ENCODE measurements at places on chromosomes 2 and 18.
A peak's percentile ranks its signal among the peaks of the same experiment; 100 is the strongest.

GRCh38 chr18:41864216-41864615, 90.8 kb upstream of the PIK3C3 start:
- no peak for DNase-seq

DNA sequence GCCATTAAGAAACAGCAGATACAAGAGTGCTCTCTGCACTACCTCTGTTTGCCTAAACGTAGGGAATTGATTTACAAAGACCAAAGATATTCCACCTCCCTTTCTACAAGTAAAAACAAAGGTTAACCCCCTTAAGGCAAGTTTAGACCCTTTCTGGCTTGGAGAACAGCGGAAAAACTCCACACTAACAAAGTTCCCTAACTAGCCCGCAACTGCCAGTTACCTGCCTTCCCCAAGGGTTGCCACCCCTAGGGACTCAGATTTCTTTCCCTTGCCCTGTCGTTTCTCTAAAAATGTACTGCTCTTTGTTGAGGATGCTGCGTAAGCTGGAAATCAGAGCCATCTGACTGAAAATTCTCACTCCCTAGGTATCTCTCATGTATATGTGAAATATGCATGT, 627.5 kb upstream of the SOX11 start:
- DNase-seq: no peak

DNA sequence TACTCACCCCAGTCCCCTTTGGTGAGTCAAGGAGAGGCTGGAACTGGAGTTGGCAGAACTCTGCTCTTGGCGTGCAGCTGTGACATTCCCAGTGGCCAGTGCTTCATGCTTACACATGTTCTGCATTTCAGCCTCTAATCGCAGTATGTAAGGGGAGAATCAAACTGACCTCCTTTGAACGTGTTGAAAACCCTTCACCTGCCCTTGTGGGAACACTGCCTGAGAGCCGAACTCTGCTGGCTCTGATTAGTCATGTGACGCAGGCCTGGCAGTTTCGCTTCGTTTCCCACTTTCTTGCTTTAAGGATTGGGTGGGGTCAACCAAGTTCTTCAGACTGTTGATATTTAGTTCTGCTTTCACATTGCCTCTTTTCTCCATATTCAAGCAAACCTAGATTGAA, 173.8 kb upstream of the BCL2L11 start:
- peak; percentile 41 for DNase-seq

GRCh38 chr2:196063773-196064172, 4.9 kb downstream of the DNAH7 start:
- peak; percentile 37 for DNase-seq

DNA sequence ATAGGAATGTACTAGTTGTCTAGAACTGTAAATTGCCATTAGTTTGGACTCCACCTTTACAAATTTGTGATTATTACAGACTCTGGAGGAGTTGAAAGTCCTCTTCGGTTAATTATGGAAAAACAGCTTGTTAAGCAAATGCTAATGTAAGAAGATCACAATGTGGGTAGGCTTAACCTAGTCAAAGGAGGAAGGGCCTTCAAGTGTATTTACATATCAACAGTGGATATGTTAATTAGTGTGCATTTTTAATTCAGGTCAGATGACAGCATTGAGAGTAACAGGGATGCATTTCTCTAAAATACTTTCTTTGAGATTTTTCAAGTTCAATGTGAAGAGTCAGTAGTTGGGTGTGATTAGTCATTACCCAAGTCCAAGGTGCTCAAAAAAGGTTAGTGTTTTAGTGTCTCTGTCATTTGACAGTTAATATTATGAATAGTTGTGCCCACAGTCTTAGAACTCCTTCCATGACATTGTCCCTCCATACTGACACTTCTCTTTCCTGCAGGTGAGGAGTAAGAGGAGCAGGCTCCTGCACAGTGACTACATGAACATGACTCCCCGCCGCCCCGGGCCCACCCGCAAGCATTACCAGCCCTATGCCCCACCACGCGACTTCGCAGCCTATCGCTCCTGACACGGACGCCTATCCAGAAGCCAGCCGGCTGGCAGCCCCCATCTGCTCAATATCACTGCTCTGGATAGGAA, 28.0 kb downstream of the CD28 start:
- no peak for DNase-seq

DNA sequence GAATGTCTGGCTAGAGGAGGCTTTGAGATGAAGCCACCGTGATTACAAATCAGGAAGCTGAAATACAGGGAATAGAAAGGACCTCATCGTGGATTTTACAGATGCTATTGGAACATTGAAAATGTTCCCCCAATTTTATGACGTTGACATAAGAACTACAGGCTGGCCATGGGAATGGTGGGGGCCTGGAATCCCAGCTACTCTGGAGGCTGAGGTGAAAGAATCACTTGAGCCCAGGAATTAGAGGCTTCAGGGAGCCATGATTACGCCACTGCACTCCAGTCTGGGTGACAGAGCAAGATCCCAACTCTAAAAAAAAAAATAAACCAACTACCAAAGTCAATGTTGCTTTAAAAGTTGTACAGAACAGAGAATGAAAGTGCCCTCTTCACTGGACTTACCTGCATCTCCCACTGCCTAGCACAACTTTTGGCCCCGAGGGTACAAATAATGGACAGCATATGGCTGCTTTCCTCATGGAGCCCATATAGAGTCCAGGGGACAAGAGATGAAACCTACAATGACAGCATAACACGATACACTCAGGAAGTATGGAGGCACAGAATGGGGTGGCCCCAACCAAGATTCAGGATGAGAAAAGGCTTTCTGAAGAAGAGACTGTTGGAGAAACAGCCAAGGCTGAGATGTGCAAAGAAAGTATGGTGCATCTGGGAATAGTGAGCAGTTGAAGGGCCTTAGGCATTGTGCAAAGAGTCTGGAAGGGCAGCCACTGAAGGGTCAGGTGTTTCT, 254.8 kb downstream of the MYCN start:
- no peak for DNase-seq

GRCh38 chr2:73970141-73970803, 14.4 kb upstream of the TET3 start:
- DNase-seq: no peak

DNA sequence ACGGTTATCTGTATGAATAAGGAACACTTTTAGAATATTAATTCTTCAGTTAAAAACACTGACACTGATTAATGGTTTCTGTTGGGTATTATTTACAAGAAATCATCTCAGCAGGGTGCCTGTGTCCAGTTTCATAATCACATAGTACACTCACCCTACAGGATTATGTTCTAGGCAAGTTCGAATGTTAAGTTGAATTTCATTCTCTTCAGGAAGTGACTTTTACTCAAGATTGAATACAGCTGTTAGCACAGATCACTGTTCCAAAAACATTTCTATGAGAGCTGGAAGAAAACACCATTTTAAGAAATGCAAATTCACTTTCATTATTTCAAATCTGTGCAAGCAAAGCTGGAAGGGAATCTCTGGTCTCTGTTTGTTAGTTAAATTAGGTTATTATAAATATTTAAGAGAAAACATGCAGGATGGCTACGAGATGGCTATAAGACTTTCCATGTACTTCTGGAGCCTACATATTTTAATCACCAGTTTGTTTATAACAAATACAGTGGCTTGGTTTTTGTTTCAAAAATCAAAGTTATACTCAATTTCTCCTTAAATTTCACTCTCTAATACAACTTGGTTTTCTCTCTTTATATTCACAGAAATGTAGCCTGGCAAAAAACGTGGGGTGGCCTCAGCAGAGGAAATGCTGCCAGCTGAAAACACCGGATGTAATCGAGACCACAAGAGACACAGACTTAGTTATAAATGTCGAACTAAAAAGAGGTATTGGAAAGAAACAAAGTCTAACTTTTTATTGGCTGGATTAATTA, 65.8 kb downstream of the RBMS1 start:
- DNase-seq: no peak

DNA sequence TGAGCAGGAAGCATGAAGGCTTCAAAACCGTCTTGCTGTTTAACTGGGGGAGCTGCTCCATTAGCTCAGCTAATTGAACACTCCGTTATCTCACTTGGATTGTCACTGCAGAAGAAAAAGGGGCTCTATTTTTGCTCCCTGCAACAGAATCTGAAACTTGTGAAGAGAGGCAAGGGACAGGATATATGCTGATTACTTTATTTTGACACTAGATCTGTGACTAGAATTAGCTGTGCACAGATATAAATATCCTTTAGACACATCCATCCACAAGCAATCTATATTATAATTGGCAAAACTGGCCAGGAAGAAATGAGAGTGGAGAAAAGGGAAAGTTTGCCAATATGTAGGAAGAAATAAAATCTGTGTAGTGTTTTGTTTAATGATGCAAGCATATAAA, 700.1 kb upstream of the CHAC2 start:
- DNase-seq: no peak

GRCh38 chr2:17441055-17441771, 77.0 kb downstream of the RAD51AP2 start:
- DNase-seq: no peak

DNA sequence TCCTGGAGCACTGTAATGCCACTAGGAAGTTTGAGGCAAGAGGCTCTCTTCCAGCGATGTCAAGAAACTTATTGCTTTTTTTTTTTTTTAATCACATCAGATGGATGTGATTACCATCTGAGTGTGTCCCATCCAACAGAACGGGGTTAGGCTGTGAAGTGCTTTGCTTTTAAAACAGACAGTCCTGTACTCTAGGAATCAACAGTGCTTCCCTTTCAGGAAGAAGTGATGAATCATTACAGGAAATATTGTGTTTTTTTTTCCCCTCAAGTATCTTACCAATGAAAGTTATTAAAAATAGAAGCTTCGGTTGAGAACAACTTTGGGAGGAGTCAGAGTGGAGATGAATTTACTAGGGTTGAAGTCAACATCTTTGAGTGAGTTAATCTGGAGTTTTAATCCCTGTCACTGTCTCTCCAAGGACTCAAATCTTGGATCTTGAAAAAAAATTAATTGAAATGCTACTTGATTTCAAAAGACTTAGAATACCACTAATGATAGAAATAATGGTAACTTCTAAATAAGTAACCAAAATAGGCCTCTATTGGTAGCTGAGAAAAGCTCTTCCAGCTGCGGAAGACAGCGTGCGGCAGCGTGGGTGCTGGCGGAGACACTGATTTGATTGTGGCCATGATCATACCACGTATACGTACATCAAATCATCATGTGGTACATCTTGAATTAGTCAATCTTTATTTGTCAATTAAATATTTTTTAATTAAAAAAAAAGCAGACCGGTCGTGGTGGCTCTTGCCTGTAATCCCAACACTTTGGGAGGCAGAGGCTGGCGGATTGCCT, 45.5 kb downstream of the GATA6 start:
- DNase-seq: no peak

GRCh38 chr2:8685697-8686358, 4.0 kb downstream of the ID2 start:
- peak; percentile 54 for DNase-seq

DNA sequence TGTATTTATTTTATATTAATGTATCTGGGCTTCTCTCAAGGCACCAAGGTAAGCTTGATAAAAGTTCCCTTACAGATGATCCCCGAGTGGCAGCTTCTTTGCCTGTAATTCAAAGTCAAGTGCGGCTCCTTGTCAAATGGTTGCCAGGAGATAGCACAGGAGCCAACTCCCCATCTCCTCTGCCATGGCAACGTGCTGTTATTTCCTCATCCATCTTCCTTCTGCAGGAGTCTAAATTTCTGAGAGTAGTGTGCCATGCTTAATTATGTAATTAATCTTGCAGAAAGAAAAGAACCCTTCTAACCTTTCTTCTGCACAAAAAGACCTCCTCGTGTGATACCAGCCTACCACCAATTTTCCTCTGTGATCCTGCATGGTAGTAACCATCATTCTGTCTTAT, 46.2 kb upstream of the ACMSD start:
- DNase-seq: no peak

DNA sequence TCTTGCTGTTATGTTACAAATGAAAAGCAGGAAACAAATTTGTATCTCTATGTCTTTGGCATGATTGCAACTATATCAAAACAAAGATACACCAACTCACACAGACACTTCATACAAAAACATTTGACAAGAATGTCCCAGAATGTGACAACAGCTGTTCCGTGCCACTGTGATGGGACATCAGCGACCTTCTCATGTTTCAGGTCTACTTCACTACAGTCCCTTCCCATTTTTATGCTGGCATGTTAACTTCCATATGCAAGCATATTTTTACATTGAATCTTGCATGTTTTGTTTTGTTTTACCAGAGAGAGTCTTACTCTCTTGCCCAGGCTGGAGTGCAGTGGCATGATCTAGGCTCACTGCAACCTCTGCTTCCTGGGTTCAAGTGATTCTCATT, 71.2 kb downstream of the STK25 start:
- no peak for DNase-seq

DNA sequence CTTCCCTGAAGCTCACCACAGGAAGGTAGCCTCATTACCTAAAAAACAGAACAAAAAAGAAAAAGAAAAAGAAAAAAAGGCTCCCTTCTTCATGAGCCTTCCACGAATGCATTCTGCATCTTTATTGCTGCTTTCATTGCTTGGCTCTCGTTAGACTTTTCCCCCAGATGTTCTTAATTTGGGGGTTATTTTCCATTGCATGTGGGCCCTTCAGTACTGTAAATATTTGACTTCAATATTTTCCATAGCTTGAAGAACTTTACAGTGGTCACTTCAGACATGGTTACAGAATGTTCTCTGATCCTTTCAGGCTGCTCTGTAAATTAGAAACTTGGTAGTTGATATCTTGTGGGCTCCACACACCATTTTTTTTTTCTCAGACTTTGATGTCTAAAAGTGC, 65.6 kb upstream of the COPS8 start:
- DNase-seq: no peak

- DNase-seq: no peak
Observed at GRCh38 chr2:168678153-168678853, 124.1 kb upstream of the NOSTRIN start.

DNA sequence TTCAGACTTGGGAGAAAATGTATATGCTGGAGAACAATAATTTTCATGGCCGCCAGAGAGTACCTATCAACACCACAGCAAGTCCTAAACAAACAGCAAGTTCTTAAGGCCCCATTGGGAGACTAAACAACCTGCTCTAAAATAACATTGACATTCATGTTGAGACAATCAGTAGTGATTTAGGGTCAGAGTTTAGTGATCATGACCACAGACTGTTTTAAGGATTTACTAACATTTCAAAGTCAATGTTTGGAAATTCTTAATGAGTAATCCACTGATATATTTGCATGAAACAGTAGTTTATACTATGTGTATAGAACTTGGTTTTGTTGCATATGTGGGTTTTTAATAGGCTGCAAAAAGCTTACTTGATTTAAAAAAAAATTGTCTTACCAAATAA, 34.7 kb downstream of the RASGRP3 start:
- DNase-seq: no peak

Measured in tibial artery (tissue), 4 donors.